ENCODE measurements at places on chromosomes 2 and 18.

DNA sequence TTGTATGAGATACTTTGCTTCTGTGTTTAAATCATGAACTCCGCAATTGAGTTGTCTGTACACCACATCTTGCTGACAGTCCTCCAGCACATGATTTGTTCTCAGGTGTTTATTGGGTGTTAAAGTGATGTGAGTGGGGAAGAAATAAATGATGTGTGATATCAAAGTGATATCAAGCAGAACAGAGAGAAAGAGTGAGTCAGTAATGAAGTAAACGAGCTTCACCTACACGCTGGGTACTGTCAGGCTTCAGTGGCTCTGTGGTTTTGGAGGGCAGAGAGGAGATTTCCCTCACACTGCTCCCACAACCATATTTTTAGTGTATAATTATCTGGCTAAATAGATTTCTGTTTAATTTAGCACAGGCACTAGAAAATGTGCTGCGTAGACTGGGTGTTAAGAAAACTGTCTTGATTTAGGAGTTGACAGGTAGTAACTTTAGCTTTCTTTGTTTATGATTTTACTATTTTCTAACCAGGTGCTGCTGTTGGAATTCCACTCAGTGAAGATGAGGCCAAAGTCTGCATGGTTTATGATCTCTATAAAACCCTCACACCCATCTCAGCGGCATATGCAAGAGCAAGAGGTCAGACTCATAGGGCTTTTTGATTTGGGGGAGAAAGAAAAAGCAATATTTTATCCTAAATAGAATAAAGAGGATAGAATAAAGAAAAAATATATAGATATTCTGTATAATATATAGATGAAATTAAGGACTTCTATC, 21.2 kb downstream of the ATIC start:
- no peak for DNase-seq

DNA sequence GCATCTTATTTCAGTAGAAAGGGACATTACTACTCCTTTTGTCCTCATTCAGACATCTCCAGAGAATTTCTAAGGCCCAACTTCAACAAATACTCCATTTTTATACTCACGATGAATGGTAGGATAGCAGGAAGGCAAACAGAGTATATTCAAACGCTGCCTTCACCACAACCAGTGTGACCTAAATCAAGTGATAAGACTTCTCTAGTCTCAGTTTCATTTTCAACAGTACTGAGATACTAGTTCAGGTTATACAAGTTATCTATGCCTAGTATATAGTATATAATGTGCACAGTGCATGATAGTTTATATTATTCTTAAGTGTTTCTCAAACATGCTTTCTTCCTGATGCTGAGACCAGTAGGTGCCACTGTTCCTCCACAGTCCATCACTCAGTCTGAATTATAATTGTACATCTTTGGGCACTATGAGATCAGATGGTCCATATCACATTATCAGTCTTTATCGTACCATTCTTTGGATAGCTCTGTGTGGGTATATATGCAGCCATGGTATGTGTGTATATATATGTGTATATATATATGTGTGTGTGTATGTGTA, 66.3 kb upstream of the RPE start:
- DNase-seq = no peak

GRCh38 chr18:59454909-59455727, 96.1 kb upstream of the LMAN1 start:
- DNase-seq = no peak

DNA sequence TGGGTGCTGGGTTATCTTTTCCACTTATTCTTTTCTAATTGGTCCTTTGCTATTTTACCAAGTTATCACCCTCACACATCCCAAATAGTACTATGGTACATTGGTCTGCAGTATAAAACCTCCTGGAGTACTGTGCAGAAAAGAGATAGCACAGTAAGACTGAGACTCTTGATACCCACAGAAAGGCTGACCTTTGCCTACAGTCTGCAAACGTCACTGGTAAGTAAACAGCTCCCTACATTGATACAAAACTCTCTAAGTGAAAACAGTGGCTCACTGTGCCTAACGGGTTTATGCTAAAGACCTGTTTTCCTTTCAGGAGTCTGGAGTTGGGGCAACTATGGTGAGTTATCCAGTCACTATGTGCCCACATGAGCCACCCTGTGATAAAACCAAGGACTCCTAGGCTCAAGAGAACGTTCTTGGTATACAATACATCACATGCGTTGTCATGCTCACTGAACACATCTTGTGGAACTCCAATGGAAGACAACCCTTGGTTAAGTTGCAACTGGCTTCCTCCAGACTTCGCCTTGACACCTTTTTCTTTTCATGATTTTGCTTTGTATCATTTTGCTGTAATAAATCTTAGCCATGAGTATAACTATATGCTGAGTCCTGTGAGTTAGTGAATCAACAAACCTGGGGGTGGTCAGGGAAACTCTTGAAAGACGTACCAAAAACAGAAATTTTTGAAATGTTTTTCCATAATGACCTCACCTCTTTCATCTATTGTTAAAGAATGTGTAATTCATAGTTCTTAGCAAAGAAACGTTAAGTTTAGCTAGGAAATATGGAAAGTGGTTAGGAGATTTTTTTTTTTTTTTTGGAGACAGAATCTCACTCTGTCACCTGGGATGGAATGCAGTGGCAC, 104.9 kb downstream of the C2orf74 start:
- DNase-seq = no peak

- DNase-seq = no peak
These were observed 155.3 kb downstream of the SEPTIN10 start for GRCh38 chr2:109458512-109458911.

- DNase-seq = no peak
These were observed 128.1 kb upstream of the RBMS1 start for GRCh38 chr2:160621748-160622147.
